Right ventricle myocardium superior (tissue), 1 donor: ENCODE measurements at places on chromosomes 7 and 10.

- no peak for DNase-seq
Observed at GRCh38 chr7:26675143-26675887, 189.1 kb downstream of the SKAP2 start.

GRCh38 chr10:11910102-11910501 is 86.9 kb downstream of the PROSER2 start:
- DNase-seq: no peak

GRCh38 chr7:101418694-101419093 is 56.0 kb downstream of the COL26A1 start:
- DNase-seq: no peak

GRCh38 chr10:79224992-79225391 is 122.3 kb upstream of the PPIF start:
- no peak for DNase-seq

DNA sequence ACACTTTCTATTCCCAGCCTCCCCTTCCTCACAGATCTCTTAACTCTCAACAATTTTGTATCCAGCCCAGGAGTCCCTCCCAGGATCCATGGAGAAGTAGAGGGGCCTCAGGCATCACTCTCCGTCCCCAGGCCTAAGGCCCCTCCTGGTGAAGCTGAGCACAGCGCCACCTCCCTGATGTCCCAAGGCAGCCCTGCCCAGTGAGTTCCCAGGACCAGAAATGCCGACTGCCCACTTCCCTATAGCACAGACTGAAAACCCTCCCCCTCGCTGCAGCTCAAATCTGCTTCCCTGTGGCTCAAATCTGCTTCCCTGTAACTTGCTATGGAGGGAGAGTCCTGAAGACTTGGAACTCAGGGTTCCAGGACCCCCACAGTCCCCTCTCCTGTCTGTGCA is 35.6 kb downstream of the YKT6 start:
- no peak for DNase-seq
